ENCODE measurements at places on chromosomes 4 and X.
A peak's percentile ranks its signal among the peaks of the same experiment; 100 is the strongest.

DNA sequence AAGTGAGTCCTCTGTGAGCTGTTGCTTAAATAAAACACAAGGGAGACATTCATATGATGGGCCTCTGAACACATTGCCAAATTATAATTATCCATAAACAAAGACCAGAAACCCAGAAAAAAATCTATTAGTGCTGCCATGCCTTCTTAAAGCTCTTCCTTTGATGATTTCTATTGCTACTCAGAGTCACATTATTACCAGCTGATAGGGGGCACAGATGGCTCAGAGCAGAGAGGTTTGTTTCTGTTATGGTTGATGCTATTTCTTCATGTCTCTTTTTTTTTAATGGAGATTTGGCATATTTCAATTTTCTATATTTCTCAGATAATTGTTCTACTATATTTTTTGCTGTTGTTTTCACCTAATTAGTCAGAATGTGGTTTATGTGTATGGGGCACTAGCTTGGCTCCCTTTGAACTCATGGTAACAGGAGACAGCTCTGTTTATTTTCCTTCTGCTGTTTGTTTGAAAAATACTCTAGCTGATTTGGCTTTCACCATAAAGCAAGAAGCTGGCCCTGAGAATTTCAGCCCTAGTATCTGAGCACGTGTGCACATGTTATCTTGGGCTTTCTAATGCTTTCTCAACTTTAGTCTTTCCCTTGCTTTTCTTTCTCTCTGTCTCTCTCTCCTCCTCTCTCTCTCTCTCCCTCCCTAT is 568.8 kb downstream of the PPARGC1A start:
- no peak for DNase-seq

- DNase-seq = no peak
Measured at GRCh38 chr4:67436742-67437141, 108.6 kb downstream of the CENPC start.

GRCh38 chr4:8494218-8494617 is 53.6 kb downstream of the TRMT44 start:
- DNase-seq = no peak

DNA sequence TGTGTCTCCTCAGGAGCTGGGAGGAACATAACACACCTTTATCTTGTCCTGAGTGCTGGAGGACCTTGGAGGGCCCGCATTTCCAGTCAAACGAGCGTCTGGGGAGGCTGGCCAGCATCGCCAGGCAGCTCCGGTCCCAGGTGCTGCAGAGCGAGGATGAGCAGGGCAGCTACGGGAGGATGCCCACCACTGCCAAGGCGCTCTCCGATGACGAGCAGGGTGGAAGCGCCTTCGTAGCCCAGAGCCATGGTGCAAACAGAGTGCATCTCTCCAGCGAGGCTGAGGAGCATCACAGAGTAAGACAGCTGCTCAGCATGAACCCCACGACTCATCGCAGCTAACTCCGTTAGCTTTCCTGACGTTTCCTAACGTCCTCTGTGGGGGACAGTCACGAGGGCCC is 430 bp downstream of the TRIML1 start:
- no peak for DNase-seq

DNA sequence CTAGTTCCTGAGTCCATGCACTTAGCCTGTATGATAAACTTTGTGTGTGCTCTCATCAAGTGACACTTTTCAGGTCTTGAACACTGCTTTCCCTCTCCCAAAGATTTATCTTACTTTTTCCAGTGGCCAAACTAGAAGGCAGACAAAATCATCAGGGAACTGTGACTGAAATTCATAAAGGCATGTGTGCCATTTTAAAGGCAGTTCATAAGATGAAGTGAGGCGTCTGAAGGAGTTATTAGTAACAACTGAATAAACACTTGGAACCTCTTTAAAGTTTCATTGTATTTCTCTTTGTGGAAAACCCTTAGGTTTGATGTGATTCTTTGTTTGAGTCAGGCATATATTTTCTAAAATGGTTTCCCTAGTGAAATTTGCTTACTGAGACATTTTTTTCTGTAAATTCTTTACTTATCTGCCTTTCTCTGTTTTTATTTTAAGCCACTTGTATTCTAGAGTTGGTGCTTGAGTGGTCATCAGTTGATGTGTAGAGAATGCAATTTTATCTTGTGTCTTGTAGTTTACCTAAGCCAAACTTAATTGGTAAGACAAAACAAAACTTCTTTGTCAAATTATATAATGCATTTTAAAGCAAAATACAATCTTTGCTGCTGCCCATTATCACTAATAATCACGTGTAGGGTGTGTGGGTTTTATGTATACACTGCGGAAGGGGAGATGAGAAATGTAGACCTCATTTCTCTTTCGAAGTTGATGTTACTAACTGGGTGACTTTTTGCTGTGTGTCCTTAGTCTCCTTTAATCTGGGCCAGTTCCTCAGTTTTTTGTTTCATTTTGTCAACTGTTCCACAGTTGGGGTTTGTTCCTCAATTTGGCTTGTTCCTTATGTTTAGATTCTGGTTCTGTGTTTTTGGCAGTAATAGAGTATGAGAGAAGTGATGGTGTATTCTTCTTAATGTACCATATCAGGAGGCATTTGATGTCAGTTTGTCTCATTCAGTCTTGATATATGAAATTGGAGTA is 56.8 kb downstream of the RBPJ start:
- no peak for DNase-seq

GRCh38 chrX:39883666-39884065 is 214.1 kb downstream of the BCOR start:
- peak; percentile 32 for DNase-seq

GRCh38 chr4:186019269-186019668 is 49.7 kb upstream of the TLR3 start:
- DNase-seq = no peak

DNA sequence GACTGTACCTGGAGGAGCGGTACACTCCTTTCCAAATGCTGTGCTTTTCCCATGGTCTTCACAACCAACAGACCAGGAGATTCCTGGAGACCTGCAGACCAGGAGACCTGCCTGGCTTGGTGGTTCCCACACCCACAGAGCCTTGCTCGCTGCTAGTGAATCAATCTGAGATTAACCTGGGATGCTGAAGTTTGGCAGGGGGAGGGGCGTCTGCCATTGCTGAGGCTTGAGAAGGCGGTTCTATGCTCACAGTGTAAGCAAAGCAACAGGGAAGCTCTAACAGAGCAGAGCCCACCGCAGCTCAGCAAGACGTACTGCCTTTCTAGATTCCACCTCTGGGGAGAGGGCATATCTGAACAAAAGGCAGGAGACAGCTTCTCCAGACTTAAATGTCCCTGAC is 34.5 kb upstream of the FAAH2 start:
- no peak for DNase-seq

GRCh38 chrX:138710866-138711341 is 613 bp downstream of the FGF13 start:
- DNase-seq = no peak

DNA sequence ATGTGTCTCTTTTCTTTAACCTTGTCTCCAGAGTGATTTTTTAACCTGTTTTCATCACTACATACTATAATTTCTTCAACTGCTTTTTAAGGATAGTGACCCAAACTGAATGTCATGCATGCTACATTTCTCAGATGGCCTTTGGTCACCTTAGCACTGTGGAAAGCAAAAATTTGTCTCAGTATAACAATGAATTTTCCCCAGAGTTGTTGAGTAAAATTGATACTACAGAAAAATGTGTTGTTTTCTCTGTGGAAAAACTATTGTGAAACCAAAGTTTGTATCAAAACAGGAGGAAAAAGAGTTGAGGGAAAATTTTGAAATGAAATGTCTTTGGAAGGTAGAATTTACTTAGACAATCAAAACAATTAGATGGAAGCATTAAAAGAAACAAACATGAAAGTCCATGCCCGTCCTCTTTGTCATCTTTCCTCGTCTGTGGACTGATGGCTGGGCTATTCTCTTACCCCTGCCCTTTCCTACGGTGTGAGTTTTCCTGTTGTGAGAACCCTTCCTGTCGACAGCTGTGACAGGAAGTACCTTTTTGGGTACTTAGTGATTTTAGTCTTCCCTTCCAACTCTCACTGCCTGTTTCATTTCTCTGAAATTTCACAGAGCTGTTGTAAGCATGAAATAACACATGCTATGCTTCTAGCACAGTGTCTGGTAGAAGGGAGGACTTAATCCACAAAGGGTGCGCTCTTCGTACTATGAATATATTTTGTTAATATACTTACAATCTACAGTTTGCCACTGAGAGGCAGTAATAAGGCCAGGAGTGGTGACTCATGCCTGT is 50.8 kb downstream of the LRP2BP start:
- no peak for DNase-seq

DNA sequence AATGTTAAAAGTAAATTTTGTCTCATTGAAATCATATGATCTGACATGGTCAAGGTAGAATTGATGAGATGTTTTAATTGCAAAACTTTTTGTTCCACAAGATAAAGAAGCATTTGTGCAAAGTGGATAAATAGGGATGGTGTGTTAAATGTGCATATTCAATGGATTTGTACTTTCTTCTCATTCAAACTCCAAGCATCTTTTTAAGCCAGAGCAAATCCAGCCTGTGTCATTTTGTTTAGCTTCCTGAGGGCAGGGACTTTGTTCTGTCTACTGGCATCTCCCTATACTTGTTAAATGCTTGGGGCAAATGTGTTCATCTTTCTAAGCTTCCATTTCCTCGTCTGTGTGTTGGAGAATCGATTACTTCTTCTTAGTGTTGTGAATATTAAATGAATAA is 200.3 kb downstream of the SLIT2 start:
- DNase-seq = no peak

DNA sequence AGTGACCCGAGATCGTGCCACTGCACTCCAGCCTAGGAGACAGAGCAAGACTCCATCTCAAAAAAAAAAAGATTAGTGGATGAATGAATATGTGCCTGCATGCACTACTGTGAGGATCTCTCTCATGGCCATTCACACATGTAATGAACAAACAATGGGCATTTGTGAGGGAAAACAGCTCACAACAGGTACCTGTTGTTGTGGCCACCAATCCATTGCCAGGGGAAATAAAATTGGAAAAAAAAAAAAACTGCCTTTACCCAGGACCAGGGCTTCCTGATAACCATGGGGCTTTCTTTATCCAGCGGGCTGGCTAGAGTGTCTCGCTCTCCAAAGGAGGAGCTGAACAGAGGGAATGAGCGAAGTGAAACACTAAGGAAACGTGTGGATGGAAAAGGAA is 7.4 kb downstream of the SCD5 start:
- no peak for DNase-seq

DNA sequence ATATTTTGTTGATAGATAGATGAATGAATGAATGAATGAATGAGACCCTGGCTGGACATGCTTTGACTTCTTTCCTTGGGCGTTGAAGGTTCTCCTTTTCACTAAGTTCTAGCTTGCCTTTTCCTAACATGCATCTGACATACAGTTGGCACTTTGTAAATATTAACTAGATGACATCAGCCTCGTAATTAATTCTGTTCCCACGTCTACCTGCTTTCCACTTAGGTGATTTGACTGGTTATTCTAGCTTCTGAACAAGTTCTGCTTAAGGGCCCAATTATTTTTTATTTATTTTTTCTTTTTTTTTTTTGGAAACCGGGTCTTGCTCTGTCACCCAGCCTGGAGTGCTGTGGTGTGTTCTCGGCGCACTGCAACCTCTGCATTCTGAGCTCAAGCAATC is 13.9 kb upstream of the RASL11B start:
- DNase-seq = no peak

DNA sequence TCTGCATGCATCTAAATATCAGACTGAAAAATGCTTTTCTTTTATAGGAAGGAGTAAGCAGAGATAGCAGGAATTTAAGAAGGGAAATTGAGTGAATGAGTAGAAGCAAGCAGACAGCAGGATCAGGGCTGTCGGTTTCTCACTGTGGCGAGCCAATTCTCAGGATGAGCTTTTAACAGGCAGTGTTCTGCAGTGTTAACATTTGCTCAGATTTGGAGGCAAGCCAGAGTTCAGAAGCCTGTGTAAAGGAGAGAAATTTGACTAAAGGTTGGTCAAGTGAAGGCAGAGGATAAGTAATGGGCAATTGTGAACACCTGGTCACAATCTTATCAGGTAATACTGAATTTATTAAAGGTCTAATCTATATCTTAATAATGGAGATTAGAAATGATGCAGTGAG is 133.3 kb upstream of the MAGEB16 start:
- DNase-seq = no peak

GRCh38 chrX:83508006-83508405 is at the start of gene POU3F4:
Gene POU3F4 (plus strand): TSS chrX:83508290. CDS start chrX:83508325, 35 bp downstream.
- no peak for DNase-seq

- DNase-seq = no peak
Measured at GRCh38 chrX:136538811-136539210, 6.8 kb downstream of the VGLL1 start.

GRCh38 chrX:3485727-3486126 is 139.3 kb upstream of the MXRA5 start:
- DNase-seq = no peak

Data from activated CD4-positive, alpha-beta T cell treated with anti-CD3 and anti-CD28 coated beads for 4 hours (primary cell).